ENCODE measurements at places on chromosomes 7 and 10.

DNA sequence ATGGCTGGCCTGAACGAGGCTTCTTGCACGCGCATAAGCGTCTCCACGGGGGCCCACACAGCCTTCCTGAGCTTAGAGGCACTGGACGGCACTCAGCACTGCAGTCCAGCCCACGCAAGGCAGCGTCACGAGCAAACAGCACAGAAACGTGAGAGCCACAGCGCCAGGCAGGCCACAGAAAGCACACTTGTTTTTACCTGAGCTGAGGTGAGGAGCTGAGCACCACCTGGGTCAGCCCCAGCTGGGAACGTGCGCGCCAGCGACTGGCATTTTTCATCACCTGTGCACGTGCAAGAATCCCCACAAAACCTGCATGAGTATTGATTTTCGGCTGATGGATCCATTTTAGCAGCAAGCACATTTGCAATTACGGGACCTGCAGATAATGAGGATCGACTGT, 26.7 kb downstream of the IQCE start:
- no peak for DNase-seq

DNA sequence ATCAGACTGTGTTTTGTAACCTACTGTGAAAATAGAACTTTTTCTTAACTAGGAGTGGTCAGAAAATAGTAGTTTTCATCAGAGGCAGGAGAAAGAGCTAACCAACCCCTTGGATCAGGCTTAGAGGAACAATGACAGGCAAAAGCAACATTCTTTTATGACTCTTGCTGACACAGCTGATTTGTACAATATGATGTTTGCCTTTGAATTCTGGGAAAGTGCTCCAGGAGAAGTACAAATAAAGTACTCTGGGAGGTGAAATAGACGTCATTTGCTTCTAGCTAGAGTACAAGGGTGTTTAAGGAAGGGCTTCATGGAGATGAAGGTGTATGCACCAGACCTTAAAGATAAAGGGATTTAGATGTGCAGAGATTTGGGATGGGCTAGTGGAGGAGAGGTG, 75.1 kb upstream of the KIAA1217 start:
- no peak for DNase-seq

- DNase-seq = no peak
Observed at GRCh38 chr7:156051884-156052283, 239.6 kb upstream of the SHH start.

GRCh38 chr10:28730031-28730778, 52.9 kb downstream of the BAMBI start:
- no peak for DNase-seq

- no peak for DNase-seq
Observed at GRCh38 chr7:157194948-157195347, 56.2 kb downstream of the UBE3C start.

DNA sequence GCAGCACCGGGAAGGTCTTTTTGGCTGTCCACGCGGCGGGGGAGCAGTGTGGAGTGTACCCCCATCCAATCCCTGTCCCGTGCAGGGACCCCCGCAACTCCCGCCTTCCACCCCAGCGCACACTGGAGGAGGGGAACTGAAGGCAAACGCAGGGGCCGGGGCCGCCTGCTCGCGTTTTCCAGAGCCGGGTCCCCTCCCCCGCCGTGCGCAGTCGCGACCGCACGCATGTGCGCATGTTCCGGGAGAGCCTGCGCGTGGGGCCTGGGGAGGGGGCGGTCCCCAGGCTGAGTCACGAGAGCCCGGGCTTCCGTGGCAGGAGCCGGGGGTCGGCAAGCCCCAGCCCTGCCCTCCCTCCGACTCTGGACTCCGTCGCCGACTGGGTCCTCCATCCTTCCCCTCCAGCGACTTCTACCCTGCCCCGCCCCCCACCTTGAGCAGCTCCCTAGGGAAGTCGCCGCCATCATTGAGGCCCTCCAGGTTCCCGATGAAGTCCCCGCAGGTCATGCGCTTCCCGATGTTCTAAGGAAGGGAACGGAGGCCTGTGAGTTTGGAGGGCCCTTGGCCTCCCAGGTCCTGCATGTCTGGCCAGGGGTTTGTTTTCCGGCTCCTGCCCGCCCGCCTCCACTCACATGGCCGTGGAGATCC, 8.0 kb downstream of the PSD start:
- no peak for DNase-seq

GRCh38 chr7:143379611-143380259, 1.4 kb upstream of the ZYX start:
- no peak for DNase-seq

- DNase-seq = no peak
Observed at GRCh38 chr10:106086391-106086790, 1078.1 kb downstream of the SORCS1 start.

GRCh38 chr10:48299066-48299465, 7.4 kb upstream of the MAPK8 start:
- DNase-seq = no peak

- DNase-seq = no peak
Observed at GRCh38 chr7:44310221-44310848, 15.1 kb downstream of the CAMK2B start.

- DNase-seq = no peak
Observed at GRCh38 chr10:27527666-27528295, 23.7 kb downstream of the RAB18 start.

DNA sequence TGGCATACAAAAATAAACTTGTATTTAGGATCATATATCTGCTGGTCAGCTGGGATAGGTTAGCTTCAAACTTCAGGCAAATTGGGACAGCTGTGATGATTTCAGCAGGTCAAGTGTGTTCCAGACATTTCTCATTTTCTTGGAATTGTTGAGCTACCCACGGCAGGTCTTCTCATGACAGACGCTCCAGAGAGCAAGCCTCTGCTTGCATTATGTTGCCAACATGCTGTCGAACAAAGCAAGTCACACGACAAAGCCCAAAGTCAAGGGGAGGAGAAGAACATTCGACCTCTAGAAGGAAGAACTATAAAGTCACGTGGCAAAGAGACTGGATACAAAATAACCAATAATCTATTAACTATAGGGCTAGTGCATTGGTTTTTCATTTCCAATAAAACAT, 103.5 kb downstream of the RAB18 start:
- DNase-seq = no peak

DNA sequence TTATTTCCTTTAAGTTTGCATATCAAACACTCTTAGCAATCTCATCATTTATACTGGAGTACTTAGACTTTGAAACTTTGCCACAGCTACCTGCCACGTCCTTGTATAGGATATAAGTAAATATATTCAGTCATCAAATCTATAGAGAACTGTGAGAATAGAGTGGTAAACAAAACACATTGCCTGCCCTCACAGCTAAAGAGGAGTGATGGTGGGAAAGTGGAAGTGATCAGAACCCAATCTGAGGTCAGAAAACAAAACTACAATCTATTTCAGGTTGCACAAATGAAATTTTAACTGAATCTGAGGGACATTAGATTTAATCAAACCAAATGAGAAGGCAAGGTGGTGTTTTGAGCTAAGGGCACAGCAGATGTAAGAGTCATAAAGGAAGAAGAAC, 74.8 kb downstream of the ZEB1 start:
- no peak for DNase-seq

DNA sequence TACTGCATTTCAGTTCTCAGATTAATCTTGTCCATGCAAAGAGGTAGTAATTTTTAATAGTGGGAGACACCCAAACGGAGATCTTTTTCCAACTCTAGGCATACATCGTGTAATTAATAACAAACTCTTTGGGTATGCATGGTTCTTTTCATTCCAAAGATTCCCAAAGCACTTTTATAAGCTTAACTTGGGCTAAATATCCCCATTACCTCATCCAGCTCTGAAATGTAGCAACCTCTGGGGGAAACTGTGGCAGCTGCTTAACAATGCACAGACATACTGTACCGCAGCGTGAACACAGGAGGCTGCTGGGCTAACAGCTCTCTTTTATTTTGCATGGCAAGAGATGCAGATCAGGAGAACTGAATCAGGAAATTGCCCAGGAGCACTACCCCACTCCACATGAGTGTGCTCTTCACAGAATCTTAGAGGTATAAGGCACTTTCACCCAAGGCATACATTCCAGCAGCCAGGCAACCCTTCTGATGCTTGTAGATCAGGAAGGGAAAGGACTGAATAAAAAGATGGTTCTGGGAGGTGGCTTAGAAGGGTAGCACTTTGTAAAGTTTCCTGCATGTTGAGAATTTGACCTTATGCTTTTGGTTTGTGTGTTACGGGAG, 114.4 kb upstream of the GLI3 start:
- no peak for DNase-seq

GRCh38 chr7:92634205-92634604, 44.0 kb upstream of the FAM133B start:
- peak; percentile 65 for DNase-seq

GRCh38 chr10:33244354-33244967, 90.0 kb downstream of the NRP1 start:
- DNase-seq = no peak

GRCh38 chr7:99128076-99128950, 15.6 kb downstream of the SMURF1 start:
- DNase-seq = no peak

DNA sequence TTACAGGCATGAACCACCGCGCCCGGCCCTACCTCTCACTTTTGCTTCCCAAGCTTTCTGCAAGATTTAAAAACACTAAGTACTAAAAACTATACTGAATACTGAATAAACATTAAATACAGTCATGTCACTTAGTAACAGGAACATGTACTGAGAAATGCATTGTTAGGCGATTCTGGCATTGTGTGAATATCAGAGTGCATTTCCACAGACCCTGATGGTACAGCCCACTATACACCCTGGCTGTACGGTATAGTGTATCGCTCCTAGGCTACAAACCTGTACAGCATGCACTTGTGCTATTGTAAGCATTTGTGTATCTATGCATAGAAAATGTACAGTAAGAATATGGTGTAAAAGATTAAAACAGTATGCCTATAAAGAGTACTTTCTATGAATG, 29.1 kb downstream of the PDIA4 start:
- no peak for DNase-seq

DNA sequence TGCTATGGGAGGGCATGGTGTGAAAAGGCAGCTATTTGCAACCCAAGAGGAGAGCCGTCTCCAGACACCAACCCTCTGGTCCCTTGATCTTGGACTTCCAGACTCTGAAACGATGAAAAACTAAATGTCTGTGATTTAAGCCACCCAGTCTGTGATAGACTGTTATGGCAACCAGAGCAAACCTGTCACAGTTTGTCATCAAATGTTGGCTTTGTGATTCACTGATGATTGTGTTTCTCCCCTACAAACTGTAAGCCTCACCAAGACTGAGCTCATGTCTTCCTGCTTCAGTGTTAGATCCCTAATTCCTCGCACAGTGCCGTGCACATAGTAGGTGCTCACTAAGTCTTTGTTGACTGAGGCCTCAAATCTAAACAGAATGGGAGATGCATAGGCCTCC, 224.6 kb upstream of the PITRM1 start:
- DNase-seq = no peak

- DNase-seq = no peak
Observed at GRCh38 chr7:40137563-40137962, 2.8 kb downstream of the SUGCT start.

DNA sequence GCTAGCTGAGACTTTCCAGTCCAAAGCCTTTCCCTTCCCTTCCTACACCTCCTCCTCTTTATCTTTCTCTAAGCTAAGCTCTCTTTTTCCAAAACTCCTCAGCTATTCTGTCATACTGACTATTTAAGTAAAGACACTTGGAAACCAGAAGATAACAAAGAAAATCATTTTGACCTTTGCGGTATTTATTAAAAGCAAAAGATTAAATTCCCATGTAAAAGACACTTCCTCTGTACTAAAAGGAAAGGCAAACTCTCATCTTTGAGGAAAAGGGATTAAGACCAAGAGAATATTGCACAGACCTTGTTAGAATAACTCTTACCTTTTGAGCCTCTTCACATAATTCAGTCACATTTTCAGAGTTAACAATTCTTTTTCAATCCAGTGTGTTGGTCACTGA, 15.8 kb downstream of the ST8SIA6 start:
- DNase-seq = no peak

- no peak for DNase-seq
Observed at GRCh38 chr7:4702961-4703512, 20.9 kb downstream of the FOXK1 start.

- DNase-seq = no peak
Observed at GRCh38 chr10:62992145-62992721, 140.9 kb upstream of the NRBF2 start.

- DNase-seq = peak; percentile 44
Observed at GRCh38 chr10:103884681-103885139, 29.3 kb upstream of the SH3PXD2A start.

DNA sequence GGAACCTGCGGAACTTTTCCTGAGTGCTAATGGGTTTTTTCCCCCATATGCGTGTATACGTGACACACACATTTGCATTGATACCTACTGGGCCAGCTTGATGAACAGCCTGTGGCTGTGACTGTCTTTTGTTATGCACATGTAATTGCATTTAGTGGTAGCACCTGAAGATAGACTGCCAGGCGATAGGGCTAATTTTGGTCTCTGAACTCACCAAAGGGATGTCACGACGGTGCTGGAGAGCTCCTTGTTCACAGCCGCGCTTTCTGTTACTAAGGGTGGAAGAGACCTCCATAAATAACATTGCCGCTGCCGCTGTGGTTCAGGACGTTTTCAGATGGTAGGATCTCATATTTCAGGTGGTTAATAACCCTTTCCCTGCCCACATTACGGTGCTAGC, 133.2 kb downstream of the CAMK1D start:
- no peak for DNase-seq

DNA sequence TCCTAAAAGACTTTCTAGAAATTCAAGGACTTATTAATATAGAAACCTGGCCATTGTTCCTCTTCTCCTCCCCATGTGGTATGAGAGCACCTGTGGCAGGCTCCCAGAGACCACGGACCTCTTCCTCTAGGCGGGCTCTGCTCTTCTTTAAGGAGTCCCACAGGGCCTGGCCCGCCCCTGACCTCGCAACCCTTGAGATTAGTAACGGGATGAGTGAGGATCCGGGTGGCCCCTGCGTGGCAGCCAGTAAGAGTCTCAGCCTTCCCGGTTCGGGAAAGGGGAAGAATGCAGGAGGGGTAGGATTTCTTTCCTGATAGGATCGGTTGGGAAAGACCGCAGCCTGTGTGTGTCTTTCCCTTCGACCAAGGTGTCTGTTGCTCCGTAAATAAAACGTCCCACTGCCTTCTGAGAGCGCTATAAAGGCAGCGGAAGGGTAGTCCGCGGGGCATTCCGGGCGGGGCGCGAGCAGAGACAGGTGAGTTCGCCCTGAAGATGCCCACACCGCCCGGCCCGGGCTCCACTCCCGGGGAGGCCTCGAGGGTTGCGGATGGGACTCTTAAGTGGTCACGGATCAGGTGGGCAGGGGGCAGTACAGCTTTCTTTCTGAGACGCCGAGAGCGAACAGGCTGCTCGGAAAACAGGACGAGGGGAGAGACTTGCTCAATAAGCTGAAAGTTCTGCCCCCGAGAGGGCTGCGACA, at the start of gene SLC26A4:
TSS of gene SLC26A4 (plus strand) at position 448 of the 700 bp plus-strand sequence. CDS start 814 bp downstream, outside the sequence.
- DNase-seq = peak; percentile 65

GRCh38 chr7:98133181-98133580, 26.5 kb downstream of the LMTK2 start:
- peak; percentile 83 for DNase-seq

- DNase-seq = peak; percentile 76
Observed at GRCh38 chr10:91409069-91409868, 875 bp upstream of the HECTD2 start.

- DNase-seq = no peak
Observed at GRCh38 chr7:140621401-140622021, 19.1 kb downstream of the DENND2A start.
